ENCODE measurements at places on chromosomes 4 and X.
A peak's percentile ranks its signal among the peaks of the same experiment; 100 is the strongest.

DNA sequence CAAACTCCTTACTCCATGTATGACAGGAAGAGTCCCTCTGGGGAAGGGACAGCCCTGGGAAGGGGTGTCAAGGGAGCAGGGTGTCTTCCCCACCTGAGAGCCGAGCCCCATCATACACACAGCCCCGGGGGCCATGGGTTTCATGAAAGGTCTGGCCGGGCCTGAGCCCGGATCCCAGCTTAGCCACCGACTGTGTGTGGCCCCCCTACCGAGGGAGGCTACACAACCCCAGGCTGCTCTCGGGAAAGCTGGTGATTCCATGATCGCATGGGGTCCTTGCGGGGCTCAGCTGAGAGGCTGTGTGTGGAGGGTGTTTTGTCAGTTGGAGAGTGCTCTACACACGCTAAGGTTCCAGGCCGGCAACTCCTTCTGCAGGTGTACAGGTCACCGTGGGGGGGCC lies 55.6 kb downstream of the SORCS2 start:
- no peak for DNase-seq

- no peak for DNase-seq
These were observed 104.6 kb downstream of the PSAPL1 start for GRCh38 chr4:7330031-7330596.

DNA sequence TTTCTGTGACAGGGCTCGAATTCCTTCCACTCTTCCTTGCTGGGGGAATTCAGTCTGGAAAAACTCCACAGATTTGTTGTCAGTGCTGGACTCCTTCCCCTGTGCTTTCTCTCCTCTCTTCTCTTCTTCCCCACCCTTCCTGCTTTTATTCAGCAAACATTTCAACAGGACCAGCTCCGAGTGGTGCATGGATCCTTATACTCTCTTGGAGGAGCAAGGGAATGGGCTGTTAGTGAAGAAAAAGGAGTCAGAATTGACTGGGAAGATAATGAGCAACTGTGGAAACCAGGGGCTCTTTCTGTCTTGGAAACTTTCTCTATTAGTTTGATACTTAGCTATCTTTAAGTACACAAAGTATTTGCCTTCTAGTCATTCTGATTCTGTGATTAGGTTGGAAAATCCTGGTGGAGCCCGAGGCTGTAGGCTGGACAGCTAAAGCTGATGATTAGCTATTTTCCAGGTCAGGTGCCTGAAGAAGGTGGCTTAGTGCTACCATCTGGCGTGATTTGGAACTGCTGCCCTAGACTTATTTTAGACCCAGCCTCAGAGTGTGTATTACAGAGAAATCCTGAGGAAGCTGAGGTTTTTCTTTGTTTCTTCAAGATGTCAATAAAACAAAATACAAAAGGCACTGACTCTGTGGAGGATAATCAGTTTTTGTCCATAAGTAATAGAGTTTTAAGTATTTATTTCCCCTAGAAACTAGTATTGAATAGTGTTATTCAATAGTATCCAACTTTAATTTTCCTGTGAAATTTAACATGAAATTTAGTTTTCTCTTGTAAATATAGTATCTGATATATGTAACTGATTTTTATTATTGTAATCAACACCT lies 38.4 kb downstream of the NAP1L5 start:
- peak; percentile 66 for DNase-seq

GRCh38 chr4:107036584-107037198 lies 578 bp upstream of the DKK2 start:
- no peak for DNase-seq

GRCh38 chr4:4364486-4365208 lies 22.3 kb upstream of the NSG1 start:
- DNase-seq, result no peak

DNA sequence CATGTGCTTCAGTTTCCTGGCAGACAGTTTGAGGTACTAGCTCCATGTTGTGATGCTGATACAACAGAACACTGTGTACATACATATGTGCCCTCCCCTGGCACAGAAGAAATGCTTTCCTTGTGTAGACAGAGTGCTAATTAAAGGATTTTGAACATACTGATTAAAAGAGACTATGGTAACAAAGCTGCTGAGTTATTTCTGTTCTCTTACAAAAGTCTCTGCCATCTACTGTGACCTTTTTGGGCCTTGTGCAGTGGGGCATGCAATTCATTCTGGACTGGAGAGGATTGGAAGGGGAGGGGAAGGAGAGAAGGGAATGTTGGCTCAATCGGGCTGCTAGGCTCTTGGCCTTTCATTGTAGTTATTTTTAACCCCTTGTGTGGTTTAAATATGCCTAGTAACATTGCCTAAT lies 6.0 kb downstream of the PDLIM5 start:
- peak; percentile 63 for DNase-seq

Data from ACHN (cell line).